ENCODE measurements at places on chromosomes 1 and 21.

DNA sequence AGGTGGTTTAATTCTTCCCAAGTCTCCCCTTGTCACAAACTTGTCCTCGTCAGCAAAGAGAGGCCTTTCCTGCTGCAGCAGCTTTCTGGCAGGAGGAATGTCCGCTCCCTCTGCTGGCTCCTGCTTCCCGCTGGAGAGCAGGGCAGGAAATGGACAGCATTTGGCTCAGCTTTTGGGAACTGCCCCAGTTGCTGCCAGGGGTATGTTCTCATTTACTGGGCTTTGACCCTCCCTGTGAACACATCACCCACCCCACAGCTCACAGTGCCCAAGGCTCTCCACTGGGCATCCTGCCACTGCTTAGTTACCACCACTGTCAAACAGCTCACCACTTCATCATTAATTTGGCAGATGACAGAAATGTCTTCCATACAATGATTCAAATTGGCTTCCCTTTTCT lies 75.4 kb downstream of the MRPL37 start:
- DNase-seq: no peak

DNA sequence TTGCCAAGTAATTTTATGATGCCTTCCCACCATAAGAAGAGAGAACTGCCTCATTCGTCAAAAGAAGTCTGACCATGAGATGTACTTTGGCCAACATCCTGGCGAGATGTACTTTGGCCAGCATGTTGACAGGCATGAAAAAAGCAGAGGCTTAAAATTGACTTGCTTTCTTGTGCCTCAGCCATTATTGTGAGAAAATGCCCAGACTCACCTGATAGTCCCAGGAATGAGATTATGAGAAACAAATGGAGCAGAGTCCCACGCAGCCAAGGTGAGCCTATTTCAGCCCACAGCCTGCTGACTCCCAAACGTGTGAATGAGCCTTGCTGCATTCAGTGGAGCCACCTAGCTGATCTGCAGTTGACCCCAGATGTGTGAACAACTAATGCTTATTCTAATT lies 43.5 kb upstream of the ZNF644 start:
- DNase-seq: no peak

GRCh38 chr1:29298246-29298645 lies 61.9 kb downstream of the PTPRU start:
- no peak for DNase-seq

- no peak for DNase-seq
Measured at GRCh38 chr1:58618303-58618702, 41.3 kb upstream of the TACSTD2 start.

DNA sequence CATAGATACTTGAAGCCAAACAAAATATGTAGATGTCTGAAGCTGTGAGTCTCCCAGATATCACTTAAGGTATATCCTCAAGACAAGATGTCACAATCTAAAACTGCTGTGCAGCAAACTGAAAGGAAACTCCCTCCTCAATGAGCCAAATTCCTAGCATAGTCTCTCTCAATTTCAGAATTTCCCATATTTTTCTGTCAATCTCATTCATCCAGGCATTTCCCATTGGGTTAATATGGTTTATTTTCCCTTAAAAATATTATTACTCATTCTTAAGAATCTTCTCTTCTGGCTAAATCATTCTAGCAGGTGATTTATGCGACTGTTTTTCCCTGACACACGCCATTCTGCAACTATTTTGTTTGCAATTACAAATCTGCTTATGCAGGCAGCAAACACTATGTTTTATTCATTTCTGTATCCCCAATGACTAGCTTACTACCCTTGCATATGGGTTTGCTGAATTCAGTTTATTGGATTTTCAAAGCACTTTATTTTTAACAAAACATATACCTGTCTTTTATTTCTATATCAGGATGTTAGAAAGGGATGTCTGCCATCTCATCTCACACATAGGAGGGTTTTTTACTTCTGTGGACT lies 69.9 kb downstream of the TNFSF4 start:
- no peak for DNase-seq

- no peak for DNase-seq
Measured at GRCh38 chr1:151593730-151594129, 18.1 kb upstream of the SNX27 start.

- DNase-seq: no peak
Measured at GRCh38 chr1:162861101-162861500, at the start of gene CCDC190. Gene CCDC190 (minus strand): TSS chr1:162861175. CDS start chr1:162859646, 1,529 bp downstream.

- DNase-seq: no peak
Measured at GRCh38 chr1:153647346-153647714, 11.2 kb upstream of the SNAPIN start.

GRCh38 chr21:29431178-29431577 lies 132.5 kb downstream of the BACH1 start:
- no peak for DNase-seq

GRCh38 chr21:42226626-42227025 lies 7.7 kb downstream of the ABCG1 start:
- DNase-seq: no peak

GRCh38 chr21:34546542-34546941 lies 34.5 kb upstream of the KCNE1 start:
- no peak for DNase-seq

- DNase-seq: no peak
Measured at GRCh38 chr1:195697130-195697529, 911.1 kb downstream of the KCNT2 start.

- DNase-seq: no peak
Measured at GRCh38 chr1:113918243-113918642, 10.9 kb upstream of the HIPK1 start.

Data from stimulated activated naive B cell treated with anti-CD40 and anti-IgM and Interleukin-4, amounts not matched to agents 10 μg/mL and 1 μg/mL and 100 μg/mL, for 72 hours (primary cell).